ENCODE measurements at places on chromosomes 1 and 21. TPM values are rescaled to one million over a fixed set of nuclear protein-coding genes. Genes with fewer than 3 reads are reported as not detected.
A peak's percentile ranks its signal among the peaks of the same experiment; 100 is the strongest.

GRCh38 chr1:193589597-193590040 is 403.2 kb upstream of the B3GALT2 start:
- DNase-seq = no peak

DNA sequence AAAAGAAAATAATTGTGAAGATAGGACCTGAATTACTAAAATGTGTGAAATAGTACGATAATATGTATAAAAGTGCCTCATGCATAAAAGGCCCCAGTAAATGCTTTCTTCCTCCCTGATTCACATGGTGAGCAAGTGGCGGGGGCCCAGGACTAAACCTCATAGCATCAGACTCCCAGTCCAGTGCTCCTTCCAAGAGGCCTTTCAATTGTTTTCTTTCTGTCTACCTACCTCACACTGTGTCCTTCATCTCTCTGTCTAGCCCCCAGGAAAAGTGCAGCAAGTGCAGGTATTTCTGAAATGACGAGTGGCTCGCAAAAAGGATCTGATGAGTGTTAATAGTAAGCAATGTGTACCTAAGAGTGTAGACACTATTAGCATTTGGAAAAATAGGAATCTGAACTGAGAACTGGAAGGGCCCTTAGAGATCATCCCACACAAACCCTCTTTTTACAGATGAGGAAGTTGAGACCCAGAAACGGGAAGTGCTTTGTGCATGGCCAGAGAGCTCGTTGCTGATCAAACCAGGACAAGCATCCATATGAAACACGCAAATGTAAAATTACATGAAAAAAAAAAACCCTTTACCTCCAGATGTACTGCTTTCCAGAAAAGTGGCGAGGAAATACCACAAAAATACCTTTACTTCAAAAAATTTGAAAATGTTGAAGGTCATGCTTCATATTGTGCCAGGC is 118.2 kb upstream of the HOOK1 start:
- no peak for DNase-seq

- DNase-seq = no peak
Measured at GRCh38 chr1:81974883-81975555, 174.3 kb downstream of the ADGRL2 start.

- DNase-seq = no peak
Measured at GRCh38 chr21:29477941-29478340, 179.2 kb downstream of the BACH1 start.

GRCh38 chr1:9689011-9689706 is 37.6 kb downstream of the PIK3CD start:
- peak; percentile 84 for DNase-seq

GRCh38 chr1:114094363-114094634 is 59.4 kb downstream of the SYT6 start:
- no peak for DNase-seq

DNA sequence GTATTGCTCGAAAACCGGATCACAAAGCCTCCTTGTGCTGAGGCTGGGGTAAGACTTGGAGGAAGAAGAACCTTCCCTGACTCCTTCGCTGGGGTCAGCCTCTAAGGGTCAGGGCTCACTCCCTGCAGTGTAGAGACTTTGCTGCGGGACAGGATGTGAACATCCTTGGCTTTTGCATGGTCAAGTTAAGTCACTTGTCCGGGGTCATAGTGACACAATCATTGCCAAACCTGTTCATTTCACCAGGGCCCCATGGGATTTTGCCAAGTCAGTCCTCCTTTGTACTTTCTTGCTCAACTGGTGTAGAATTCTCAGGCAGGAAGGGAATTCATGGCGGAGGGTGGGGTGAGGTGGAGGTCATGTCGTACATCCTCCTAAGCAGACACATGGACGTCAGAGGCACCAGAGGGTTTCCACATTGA is 24.7 kb upstream of the IL10 start:
- DNase-seq = no peak

DNA sequence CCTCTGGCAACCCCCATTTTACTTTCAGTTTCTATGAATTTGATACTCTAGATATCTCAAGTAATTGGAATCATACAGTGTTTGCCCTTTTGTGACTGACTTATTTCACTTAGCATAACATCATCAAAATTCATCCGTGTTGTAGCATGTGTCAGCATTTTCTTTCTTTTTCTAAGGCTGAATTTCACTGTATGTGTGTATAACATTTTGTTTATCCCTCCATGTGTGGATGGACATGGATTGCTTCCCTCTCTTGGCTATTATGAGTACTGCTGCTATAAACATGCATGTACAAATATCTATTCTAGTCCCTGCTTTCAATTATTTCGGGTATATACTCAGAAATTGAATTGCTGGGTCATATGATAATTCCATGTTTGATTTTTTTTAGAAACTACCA is 97.3 kb downstream of the MAP3K21 start:
- no peak for DNase-seq

GRCh38 chr1:89081005-89081404 is 16.0 kb upstream of the GBP1 start:
- DNase-seq = no peak

DNA sequence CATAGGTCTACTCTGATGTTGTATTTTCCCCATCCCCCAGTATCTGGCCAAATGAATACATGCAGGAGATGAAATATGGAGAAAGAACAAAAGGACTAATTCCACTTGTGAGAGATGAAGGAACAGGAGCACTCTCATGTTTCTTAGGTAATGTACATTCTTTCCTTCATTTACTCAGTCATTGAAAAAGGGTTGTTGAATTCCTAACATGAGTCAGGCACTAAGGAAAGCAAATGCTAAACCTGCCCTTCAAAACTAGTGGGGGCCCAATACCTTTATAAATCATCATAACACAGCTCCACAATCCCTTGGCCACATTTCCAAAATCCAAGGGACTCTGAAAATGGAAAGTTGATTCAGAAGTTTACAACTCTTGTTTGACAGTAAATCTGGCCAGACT is 94.3 kb downstream of the DIRAS3 start:
- no peak for DNase-seq

- no peak for DNase-seq
Measured at GRCh38 chr1:109275706-109276345, 7.1 kb downstream of the PSRC1 start.

GRCh38 chr1:153880962-153881361 is 41.8 kb downstream of the GATAD2B start:
- peak; percentile 67 for DNase-seq

DNA sequence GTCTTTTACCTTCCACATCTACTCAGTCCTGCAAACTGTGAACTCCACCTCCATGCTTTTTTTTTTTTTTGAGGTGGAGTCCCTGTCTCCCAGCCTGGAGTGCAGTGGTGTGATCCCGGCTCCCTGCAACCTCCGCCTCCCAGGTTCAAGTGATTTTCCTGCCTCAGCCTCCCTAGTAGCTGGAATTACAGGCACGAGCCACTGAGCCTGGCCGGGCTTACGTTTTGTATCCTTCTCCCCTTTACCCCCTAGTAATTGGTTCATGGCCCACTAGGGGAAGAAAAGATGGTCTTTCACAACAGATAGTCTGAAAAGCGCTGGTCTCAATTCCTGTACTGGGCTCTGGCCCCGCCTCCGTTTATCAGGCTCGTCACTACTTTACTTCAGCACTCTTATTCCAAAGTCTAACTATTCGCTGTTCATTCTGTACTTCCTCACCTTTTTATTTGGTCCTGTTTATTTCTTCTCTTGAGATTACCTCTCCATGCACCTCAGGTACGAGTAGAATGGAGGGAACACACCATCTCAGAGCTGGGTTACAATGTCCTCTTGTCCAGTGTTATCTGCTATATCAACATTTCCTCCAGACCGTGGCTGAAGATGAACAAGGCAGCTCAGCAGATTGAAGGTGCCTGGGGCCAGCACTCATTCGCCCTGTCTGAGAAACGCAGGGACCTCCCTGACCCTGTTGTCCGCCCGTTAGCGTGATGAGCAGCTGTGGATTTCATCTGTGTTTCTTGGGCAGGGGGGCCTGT is 16.2 kb downstream of the CNST start:
- peak; percentile 65 for DNase-seq

DNA sequence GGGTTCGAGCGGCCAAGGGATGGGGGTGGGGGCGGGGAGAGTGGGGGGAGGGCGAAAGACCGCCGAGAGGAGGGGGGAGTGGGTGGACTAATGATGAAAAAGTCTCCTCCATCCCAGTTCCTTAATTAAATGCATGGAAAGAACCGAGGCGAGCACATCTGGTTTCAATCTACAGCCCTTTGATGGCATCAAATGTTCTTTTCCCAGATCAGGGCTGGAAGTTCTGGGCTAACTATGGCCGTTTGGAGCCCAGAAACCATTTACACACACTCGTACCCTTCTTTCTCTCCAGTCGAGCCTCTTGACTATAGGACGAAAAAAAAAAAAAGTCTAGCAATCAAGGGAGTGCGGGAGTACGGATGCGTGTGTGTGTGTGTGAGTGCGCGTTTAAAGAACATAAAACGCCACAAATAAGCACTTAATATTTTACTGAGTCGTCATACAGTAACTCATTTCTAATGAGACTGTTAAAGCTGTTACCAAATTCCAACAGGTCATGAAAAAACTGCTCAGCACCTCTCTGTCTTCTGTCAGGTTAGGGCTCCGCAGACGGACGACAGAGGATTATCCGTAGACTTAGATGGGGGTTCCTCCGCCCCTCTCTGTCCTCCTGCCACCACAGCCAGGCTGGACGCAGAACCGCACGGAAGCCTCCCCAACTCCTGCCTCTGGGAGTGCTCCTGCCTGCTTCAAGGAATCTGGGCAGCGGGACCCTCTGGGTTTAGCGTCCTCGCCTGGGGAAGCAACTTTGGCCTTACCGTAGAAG is 2.1 kb upstream of the PRRX1 start:
- no peak for DNase-seq

DNA sequence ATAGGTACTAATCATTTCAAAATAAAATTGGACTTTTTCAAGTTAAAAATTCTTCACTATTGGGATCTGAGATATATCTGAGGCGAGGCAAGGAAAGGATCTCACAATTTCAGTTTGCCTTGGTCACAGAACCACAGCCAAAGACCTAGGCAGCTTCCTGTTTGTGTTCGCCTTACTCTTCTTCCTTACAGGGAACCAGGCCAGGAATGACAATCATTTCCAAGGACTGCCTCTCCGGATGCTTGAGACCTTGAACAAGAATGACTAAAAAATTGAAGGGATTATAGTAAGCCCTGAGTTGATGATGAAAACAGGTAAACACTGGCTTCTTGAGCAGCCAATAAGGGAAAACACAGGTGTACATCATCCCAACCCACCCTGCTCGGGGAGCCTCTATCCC is 35.2 kb upstream of the SERBP1 start:
- no peak for DNase-seq

GRCh38 chr1:228411548-228412430 is 4.9 kb downstream of the TRIM17 start:
- DNase-seq = no peak

- no peak for DNase-seq
Measured at GRCh38 chr1:96519851-96520578, 201.6 kb upstream of the PTBP2 start.

- DNase-seq = no peak
Measured at GRCh38 chr1:24043345-24044032, 63.4 kb upstream of the SRSF10 start.

GRCh38 chr1:15276691-15277446 is 29.8 kb downstream of the FHAD1 start:
- no peak for DNase-seq

GRCh38 chr1:209675565-209676154 is 448 bp downstream of the G0S2 start:
- peak; percentile 63 for DNase-seq

GRCh38 chr1:204292740-204293139 is 67.0 kb downstream of the PLEKHA6 start:
- no peak for DNase-seq

- DNase-seq = no peak
Measured at GRCh38 chr21:40335704-40336103, 468.5 kb downstream of the PCP4 start.

DNA sequence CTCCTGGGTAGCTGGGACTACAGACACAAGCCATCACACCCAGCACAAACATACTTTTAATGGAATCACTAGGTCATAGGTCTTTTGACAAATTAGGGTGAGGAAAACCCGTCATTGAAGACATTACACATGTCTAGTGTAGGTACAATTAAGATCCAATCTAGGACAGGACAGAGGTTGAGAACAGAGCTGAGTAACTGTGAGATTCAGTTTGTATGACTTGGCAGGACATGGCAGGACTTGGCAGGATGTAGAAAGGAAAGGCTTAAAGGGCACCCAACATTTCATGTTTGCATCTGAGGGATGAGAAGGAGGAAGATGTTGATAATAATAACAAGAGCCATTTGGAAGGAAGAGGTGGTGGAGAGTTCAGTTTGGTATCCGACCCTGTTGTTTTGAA is 483.8 kb downstream of the PCP4 start:
- DNase-seq = no peak

- no peak for DNase-seq
Measured at GRCh38 chr1:221532071-221532773, 209.7 kb downstream of the DUSP10 start.

GRCh38 chr1:93136445-93136844 is 43.8 kb downstream of the TMED5 start:
- DNase-seq = no peak

CELA2A gene
- total RNA-seq = 0.91 TPM

ATP6V1G3 gene
- total RNA-seq = not detected

FAM151A gene
- 78.9 TPM for total RNA-seq

ACAP3 gene
- total RNA-seq = 31.9 TPM

CSRP1 gene
- 67.7 TPM for total RNA-seq

KRTAP12-2 gene
- not detected for total RNA-seq

SCNM1 gene
- total RNA-seq = 9.4 TPM

PGBD5 gene
- 7.5 TPM for total RNA-seq

TRIM17 gene
- total RNA-seq = not detected

CD1B gene
- total RNA-seq = not detected

Measured in left lobe of liver (tissue), 2 donors.